ENCODE measurements at places on chromosomes 5 and 9. TPM values are rescaled to one million over a fixed set of nuclear protein-coding genes. Genes with fewer than 3 reads are reported as not detected.

DNA sequence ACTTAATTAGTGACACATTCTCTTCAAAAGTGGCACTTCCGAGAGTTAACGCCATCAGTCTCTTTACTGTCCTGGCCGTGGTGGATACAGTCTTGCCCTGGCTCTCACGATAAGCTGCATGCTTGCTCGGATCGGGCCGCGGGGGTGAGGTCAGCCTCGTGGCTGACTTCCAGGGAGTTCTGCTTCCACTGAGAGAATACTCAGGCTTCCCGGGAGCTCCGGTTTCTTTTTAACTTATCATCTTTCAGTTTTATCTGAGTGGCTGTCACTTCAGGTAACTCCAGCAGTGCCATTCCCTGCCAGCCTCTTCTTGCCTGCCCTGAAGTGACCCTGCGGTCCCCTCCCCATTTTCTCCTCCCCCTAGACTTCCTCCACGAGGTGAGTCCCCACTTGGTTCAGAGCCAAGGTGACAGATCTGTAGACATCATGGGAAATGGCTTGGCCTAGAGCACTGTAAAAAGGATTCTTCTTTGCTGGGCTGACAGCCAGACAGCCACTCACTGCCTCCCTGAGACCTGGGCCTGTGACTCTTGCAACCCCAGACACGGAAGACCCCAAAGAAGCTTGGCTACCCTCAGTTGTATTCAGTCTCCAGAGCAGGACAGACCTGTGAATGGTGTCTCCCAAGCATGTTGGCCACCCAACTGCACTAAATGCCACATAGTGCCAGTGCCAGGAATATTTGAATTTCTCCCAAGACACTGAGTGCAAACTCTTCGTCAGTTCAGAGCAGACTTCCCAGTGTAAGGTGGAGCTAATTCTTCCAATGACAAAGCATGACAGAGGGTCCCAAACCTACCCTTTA lies 95.1 kb downstream of the DAPK1 start:
- no peak for DNase-seq

GRCh38 chr5:175862131-175863012 lies 9.0 kb upstream of the CPLX2 start:
- DNase-seq, result no peak

Gene CDH18
- polyA plus RNA-seq, result 1.5 TPM

- no peak for DNase-seq
Observed at GRCh38 chr5:138502121-138502520, 36.8 kb downstream of the EGR1 start.

GRCh38 chr5:159735036-159735435 lies 181.2 kb upstream of the ADRA1B start:
- DNase-seq, result no peak

DNA sequence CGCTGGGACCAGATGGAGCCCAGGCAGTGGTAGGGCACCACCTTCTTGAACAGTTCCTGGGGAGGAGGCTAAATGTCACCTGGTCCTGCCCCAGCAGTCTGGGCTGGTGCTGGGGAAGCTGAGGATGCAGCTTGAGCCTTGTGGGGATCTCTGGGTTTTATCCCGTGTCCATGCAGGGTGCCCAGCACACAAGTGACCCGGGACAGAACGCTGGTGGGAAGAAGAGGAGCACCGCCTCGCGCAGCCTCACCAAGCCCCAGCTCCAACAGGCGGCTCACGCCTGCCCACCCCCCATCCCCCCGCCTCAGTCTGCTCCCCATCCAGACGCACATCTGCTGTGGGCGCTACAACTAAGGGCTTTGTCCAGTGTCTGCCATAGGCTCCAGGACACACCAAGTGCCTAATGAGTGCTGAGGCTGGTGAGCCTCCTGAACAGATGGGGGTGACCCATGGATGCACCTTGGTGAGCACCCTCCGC lies 13.8 kb downstream of the RALGDS start:
- no peak for DNase-seq

- DNase-seq, result no peak
Observed at GRCh38 chr5:73998489-73998888, 372.5 kb downstream of the ARHGEF28 start.

Gene GFI1B
- 0.70 TPM for polyA plus RNA-seq

DNA sequence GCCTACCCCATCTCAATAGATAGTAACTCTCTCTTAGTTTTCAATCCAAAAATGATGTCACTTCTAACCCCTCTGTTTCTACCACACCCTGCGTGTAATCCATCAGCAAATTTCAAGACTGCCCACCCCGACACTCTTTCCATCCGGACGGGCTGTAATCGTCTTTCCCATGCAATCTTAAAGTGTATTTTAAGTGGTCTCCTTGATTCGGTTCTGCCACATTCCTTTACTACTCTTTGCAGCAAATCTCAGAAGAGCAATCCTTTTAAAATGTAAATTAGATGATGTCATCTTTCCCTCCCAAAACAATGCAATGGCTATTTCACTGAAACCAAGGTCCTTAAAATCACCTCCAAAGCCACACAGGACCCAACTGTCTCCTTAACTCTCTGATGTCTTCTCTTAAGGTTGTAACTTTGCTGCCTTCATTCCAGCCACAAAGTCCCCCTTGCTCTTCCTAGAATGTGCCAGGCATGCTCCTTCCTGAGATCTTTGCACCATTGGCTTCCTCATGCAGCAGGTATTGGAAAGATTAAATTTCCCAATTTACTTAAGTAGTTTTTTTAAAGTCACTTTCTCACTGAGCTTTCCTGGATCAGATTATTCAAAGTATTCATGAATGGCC lies 932.5 kb upstream of the WWC1 start:
- DNase-seq, result no peak

DNA sequence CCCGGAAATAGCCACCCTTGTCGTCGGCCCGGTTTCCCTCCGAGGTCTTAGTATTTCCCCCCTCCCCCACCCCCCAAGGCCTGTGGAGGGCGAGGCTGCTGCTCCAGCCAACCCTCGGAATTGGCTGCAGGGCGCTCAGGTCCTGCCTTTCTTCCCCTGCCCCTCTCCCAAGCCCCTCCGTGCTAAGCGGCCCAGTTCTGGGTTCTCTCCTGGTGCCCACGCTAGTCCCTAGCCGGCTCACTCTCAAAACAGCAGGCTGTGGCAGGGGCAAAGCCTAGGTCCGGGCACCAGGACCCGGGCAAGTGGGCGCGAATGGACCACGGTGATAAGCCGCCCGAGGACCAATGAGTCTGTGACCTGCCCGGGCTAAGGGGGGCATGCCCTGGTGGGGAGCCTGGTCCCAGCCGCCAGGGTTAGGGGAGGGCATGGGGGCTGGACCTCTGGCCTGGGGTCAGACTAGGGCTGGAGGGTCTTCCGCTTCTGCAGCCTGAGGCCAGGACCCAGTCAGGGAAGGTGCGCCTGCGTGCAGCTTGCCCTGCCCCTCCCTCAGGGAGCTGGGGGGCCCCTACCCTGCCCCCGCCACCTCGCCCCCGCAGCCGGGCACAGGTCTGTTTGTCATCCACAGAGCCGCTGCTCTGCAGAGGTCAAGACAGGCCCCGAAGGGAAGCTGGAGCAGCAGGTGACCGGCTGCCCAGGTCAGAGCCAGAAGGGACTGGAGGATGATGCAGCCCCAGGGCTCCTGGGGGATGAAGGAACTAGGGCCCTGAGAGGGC lies 5.0 kb upstream of the IRX4 start:
- DNase-seq, result no peak

Gene ZBTB26
- polyA plus RNA-seq, result 19.2 TPM

Gene FSD1L
- polyA plus RNA-seq, result 9.6 TPM

- no peak for DNase-seq
Observed at GRCh38 chr5:126300293-126300692, 122.9 kb upstream of the GRAMD2B start.

GRCh38 chr9:138011951-138012500 lies 134.4 kb downstream of the CACNA1B start:
- no peak for DNase-seq

DNA sequence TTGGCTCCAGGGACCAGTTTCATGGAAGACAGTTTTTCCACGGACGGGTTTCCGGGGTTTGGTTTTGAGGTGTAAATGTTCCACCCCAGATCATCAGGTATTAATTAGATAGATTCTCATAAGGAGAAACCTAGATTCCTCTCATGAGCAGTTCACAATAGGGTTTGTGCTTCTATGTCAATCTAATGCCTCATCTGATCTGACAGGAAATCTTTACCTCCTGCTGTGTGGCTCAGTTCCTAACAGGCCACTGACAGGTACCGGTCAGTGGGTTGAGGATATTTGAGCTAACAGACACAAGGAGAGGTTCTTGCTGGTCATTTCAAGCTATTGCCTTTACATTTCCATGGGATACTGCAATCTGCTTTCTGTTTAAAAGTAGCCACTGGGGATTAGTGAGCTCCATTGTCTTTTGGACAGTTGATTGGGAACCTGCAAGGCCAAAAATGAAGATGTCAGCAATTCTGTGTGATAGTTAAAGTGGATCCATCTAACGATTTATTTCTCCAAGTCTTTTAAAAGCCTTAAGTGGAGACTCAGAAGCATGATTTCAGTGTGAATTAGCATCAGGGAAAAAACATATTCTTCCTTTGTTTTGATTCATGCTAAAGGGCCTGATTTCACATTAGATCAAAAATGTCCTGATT lies 38.6 kb downstream of the MRPS30 start:
- no peak for DNase-seq

DNA sequence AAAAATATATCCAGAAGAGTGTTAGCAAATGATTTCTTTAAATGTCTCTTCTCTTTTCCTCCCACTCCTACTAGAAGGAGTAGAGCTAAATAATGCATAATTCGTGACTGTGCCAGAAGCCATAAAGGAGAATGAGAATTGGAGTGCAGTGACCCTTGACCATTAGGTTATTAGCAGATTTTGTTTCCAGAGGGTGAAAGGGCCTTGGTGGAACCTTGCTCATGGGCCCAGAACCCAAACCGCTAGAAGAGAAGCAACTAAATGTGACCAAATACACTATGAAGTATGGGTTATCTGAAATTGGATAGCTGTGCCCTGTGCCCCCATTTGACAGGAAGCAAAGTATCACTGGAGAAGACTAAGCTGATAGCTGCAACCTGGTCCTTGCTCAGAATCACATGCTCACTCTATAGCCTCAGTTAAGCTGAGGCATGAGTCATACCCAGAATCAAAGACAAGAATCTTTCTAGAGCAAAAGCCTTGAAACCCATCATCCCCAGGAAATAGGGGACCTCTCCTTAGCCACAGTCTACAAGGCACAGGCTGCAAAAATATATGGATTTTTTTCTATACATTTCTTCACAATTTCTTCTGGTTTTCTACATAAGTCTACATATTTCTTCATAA lies 36.3 kb downstream of the CAPSL start:
- no peak for DNase-seq

DNA sequence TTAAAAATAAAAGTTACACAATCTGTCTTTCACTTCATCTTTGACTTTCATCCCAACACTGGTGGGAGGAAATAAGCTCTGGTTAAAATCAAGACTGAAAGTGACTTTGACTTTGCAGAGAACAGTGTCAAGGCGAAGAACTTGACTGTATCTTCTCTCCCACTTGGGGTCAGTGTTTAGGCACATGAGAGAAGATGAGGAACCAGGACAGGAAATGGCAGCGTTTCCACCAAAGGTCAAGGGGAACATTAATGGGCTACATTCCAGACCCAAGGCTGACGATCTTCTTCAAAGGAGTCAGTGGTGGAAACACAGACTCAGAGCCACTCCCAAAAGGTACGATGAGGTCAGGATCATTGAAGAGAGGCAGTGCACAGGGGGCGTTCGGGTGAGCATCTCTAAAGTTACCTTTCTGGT lies 409.5 kb downstream of the ARHGEF28 start:
- peak; percentile 43 for DNase-seq

Gene TTC1
- 54.1 TPM for polyA plus RNA-seq

GRCh38 chr9:114719290-114719689 lies 37.3 kb upstream of the TEX48 start:
- DNase-seq, result no peak

- no peak for DNase-seq
Observed at GRCh38 chr5:119287547-119288111, 68.2 kb upstream of the TNFAIP8 start.

- no peak for DNase-seq
Observed at GRCh38 chr5:137758715-137759306, 4.6 kb upstream of the HNRNPA0 start.

GRCh38 chr5:33795496-33795895 lies 96.3 kb downstream of the ADAMTS12 start:
- no peak for DNase-seq

Gene SOHLH1
- not detected for polyA plus RNA-seq

Gene SLC4A9
- 43.4 TPM for polyA plus RNA-seq

Gene INVS
- 26.1 TPM for polyA plus RNA-seq

GRCh38 chr9:18673179-18673578 lies 199.2 kb downstream of the ADAMTSL1 start:
- DNase-seq, result no peak

Gene CDH9
- 11.9 TPM for polyA plus RNA-seq

DNA sequence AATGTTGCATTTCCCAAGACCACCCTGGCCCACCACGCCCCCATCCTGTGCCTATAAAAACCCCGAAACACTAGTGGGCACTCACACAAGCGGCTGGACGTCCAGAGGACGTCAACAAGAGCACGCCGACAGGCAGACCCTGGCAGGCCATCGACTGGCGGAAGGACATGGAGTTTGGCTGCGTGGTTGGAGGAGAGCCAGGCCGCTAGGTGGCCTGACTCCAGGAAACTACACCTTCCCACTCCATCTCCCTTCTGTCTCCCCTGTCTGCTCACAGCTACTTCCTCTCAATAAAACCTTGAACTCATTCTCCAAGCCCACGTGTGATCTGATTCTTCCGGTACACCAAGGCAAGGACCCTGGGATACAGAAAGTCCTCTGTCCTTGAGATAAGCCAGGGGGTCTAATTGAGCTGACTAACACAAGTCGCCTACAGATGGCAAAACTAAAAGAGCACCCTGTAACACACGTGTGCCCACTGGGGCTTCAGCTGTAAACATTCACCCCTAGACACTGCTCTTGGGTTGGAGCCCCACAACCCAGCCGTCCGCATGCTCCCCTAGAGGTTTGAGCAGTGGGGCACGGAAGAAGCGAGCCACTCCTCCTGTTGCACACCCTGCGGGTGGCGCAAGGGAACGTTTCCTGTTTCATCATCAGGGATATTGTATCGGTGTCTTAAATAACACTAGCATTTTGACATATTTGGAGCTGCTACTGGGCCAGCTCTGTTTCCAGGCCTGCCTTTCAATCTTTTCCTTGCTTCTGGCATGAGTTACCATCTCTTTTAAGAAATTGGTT lies 54.5 kb upstream of the TAF11L2 start:
- no peak for DNase-seq

DNA sequence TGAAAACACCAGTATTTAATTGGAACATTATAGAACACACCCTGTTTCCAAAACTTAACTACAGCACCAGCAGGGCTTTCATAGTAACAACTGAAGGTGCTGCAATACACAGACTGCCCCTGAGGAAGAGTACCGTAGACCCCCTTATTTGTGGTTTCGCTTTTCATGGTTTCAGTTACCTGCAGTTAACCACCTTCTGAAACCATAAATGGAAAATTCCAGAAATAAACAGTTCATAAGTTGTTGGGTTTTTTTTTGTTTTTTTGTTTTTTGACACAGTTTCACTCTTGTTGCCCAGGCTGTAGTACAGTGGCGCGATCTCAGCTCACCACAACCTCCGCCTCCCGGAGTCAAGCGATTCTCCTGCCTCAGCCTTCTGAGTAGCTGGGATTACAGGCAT lies 9.5 kb upstream of the GLDC start:
- no peak for DNase-seq

- DNase-seq, result no peak
Observed at GRCh38 chr5:6475626-6476312, 27.1 kb downstream of the UBE2QL1 start.

- no peak for DNase-seq
Observed at GRCh38 chr9:1639166-1639565, 376.0 kb upstream of the SMARCA2 start.

Gene APBA1
- 18.1 TPM for polyA plus RNA-seq

- no peak for DNase-seq
Observed at GRCh38 chr5:139012176-139012575, 137.0 kb upstream of the LRRTM2 start.
